ENCODE measurements at places on chromosomes 5 and 9.

DNA sequence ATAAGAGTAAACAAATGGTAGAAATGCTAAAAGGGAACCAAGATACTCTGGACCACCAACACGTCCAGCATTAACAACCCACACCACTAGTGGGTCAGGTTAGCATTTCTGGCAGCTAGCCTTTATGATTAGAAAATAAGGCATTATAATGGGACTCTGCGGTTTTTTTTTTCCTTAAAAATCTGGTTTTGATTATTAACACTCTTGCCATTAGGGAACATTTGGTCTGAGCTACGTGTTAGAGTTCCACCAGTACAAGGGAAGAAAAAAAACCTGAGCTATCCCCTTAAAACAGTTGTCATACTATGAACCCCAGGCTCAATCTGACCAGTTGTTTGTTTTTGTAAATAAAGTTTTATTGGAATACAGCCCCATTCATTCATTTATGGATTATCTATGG lies 110.4 kb downstream of the NTRK2 start:
- no peak for DNase-seq

GRCh38 chr5:131654309-131654708 lies 19.3 kb upstream of the RAPGEF6 start:
- DNase-seq = no peak

DNA sequence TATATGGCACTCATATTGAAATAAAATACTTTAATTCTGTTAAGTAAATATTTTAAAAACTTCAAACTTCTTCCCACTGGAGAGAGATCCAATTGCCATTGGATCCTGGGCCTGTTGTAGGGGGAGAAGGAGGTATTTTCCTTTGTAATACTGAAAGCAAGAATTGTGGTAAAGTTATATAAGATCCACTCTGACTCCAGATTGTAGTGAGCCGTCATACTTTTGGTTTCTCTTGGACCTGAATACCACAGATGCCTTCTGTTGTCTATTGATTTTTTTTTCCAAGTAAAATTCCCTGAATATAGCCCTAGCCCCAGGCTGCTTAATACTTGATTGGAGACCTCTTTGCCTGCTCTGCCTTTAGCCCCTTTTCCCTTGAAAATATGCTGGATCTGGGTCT lies 86.9 kb downstream of the ATG10 start:
- DNase-seq = no peak

GRCh38 chr5:16924206-16924605 lies 11.9 kb downstream of the MYO10 start:
- no peak for DNase-seq

GRCh38 chr9:74415995-74416394 lies 81.1 kb upstream of the RORB start:
- DNase-seq = no peak

- peak; percentile 80 for DNase-seq
Observed at GRCh38 chr9:2241461-2241835, 226.3 kb downstream of the SMARCA2 start.

DNA sequence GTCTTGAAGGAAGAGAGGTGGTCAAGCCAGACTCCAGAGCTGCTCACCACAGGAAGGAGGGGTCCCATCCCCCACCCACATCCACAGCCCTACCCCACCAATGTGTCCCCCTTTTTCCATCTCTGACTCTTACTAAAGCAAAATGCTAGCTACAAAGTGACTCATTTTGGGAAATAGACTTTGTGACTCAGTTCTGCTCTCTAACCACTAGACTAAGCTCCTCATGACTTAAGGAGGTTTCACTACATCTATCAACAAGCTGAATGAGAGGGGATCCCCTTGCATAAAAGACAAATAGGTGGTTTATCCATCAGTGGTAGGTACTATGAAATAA lies 35.1 kb upstream of the ADRB2 start:
- DNase-seq = no peak

- no peak for DNase-seq
Observed at GRCh38 chr9:130667120-130667435, 2.7 kb downstream of the PRDM12 start.

DNA sequence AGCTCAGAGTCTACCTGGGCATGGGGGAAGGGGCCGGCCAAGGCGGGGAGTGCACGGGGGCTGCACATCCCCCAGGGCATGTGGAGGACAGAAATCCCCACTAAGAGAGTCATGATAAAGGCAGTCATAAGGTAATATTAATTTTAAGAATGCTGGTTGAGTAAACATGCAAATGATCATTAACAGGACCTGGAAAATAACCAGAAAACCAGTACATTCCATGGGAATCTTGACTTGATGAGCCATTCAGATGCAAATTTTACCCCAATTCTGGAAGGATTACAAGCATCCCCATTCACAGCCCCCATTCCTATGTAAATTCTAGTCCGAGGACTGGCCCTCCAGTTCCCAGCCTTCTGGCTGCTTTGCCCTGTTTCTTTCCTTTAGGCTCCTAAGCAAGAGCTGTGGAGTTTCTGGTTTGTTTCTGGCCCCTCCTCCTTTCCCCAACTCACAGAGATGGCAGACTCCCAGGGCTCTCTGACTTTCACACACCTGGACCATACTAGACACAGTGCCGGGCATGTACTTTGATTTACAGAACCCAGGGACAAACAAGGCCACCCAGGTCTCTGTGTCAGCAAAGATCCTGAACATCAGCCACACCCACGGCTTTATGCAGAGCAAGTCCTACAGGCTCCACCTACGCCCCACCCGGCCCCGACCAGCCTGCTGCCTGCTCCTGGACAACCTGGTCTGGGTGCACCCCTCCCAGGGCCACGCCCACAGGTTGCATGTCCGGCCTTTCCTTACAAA lies 62.7 kb downstream of the SEMA4D start:
- DNase-seq = no peak

DNA sequence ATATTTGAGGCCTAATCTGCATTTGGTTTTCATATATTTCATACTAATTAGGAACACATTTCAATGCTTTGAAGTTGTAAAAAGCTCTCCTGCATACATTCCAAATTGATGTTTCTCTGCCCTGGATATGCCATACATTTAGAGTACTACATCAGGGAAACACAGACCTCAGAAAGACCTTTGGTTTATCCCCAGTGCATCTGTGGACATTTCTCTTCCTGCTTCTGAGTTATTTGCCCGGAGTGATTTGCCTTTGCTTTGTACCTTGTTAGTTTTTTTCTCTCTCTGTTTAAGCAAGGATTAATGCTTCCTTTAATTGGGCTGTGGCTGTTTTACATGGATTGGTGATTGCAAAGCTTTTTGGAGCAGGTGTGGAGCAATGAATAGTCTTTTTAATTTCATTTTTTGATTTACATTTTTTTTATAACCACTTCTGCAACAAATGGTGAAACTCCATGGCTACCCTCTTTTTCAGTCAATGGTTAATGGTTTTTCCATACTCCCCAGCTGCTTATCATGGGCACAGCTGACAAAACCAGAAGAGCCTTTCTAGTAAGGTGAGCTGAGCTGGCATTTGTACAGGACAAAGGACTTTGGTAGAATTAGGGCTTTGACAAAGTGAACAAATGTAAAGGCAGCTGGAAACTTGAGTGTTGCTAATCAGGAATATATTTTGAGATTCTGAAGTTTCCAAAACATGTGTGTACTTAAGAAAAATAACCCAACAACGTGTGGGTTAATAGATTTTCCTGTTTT lies 54.2 kb downstream of the ZSWIM6 start:
- DNase-seq = no peak

DNA sequence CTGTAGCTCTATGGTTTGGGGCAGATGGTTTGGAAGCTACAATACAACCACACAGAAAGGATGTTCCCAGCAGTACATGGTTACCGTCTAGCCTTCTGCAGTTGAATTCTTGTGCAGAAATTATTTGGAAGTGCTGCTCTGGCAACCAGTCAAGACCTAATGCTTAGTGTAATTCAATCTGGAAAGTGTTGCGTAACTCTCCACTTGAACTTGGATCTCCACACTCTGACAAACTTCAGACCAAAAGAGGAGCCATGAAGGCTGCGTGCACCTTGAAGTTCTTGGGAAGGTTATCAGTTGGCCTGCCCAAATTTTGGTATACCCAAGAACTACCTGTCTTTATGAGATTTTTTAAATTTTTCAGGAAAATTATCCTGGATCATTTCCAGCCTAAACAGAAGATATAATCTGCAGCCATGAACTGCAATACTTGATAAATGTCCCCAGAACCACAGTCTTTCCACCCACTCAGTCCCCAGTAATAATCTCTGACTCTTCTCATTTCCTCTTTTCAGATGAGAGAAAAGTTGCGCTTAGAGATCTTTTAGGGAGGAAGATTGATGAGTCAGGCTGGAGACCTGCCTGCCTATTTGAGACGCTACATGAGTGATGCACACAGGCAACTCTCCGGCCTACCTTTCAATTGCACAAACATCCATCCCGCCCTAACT lies 159.9 kb downstream of the FANCC start:
- no peak for DNase-seq

GRCh38 chr5:1983919-1984695 lies 101.4 kb upstream of the IRX4 start:
- no peak for DNase-seq

- DNase-seq = no peak
Observed at GRCh38 chr5:135488727-135489465, 36.7 kb upstream of the TIFAB start.

DNA sequence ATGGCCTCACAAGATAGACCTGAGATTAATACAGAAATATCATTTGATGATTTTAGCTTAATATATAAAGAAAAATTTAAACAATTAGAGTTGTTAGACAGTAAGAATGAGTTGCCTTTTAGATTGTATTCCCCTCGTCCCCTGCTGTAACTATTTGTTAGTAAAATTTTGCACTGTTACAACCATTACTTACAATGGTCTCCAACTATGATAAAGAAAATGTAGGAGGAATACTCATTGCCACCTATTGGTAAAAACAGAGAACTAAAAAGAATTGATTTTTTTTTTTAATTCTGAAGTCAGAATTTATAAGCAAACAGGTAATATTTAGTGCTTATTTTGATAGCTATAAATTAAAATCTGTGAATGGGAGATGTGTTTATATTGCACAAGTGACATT lies 937.6 kb downstream of the TLE4 start:
- DNase-seq = no peak

DNA sequence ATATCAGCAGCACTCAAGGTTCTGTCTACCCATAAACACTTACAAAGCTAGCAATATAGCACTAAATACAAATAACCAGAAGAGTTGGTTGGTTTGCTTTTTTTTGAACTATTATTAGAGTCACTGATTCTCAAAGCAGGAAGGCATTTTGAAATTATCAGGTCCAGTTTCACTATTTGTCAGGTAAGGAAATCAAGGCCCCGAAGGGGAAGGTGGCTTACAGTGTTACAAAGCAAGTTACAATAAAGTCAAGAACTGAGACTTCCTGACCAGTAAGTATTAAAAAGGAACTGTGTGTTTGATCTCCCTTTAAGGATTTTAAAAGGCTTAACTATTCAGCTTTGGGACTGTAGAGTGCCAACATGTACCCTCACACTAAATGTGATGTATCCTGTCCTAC lies 10.8 kb downstream of the C5orf15 start:
- no peak for DNase-seq

DNA sequence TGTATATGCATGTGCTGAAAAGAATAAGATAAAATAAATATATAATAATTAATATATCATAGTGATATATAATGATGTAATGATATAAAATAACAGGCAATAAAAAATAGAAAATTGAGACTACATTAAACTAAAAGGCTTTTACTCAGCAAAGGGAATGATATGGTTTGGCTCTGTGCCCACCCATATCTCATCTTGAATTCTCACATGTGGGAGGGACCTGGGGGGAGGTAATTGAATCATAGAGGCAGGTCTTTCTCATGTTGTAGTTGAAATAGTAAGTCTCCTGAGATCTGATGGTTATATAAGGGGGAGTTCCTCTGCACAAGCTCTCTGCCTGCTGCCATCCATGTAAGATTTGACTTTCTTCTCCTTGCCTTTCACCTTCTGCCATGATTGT lies 1550.9 kb upstream of the CDH6 start:
- no peak for DNase-seq

- DNase-seq = no peak
Observed at GRCh38 chr5:127702926-127703561, at the start of gene CCDC192. CCDC192 (plus strand) TSS chr5:127703391; CDS start chr5:127703446, 55 bp downstream.

DNA sequence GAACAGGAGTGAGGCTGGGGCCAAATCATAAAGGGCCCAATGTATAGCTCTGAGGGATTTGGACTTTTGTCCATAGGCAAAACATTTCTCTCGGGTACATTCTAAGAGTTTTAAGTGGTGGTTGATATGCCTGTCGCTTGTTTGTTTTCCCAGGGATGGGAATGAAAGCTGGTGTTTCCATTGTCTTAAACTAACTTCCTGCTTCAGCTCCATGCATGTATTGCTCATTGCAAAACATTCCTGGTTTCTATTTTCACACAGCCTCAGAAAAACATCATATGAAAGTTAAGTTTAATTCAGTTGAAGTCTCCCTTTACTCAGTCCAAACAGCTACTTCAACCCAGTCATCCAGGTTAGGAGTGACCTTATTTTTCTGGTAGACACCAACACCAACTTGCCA lies 235.0 kb downstream of the ACTL7B start:
- DNase-seq = no peak

GRCh38 chr9:114504341-114505186 lies 709 bp downstream of the WHRN start:
- DNase-seq = no peak

- no peak for DNase-seq
Observed at GRCh38 chr9:18138656-18139055, 335.3 kb upstream of the ADAMTSL1 start.

- no peak for DNase-seq
Observed at GRCh38 chr5:42620579-42621216, 135.9 kb upstream of the CCDC152 start.

- no peak for DNase-seq
Observed at GRCh38 chr9:134888603-134889190, 8.1 kb downstream of the FCN2 start.

- DNase-seq = no peak
Observed at GRCh38 chr5:167936944-167937634, 354.4 kb upstream of the WWC1 start.

GRCh38 chr9:134775081-134775951 lies 105.3 kb upstream of the FCN2 start:
- DNase-seq = no peak

DNA sequence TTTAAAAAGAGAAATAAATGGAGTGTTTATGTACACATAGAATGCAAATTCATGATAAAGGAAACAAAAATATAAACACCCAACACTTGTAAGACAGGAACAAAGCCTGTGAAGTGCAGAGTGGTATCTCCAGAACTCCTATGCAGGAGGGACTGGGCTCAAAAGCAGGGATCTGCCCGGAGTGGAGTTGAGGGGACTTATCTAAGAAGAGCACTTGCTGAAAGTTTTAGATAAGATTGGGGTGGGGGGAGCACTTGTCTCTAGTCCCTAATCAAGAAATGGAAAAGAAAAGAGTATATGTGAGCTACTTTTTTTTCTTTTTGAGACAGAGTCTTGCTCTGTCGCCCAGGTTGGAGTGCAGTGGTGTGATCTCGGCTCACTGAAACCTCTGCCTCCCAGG lies 840.4 kb downstream of the MAT2B start:
- DNase-seq = no peak

- DNase-seq = no peak
Observed at GRCh38 chr5:103436112-103436511, 126.5 kb downstream of the NUDT12 start.
